ENCODE measurements at places on chromosomes 13 and 19.

DNA sequence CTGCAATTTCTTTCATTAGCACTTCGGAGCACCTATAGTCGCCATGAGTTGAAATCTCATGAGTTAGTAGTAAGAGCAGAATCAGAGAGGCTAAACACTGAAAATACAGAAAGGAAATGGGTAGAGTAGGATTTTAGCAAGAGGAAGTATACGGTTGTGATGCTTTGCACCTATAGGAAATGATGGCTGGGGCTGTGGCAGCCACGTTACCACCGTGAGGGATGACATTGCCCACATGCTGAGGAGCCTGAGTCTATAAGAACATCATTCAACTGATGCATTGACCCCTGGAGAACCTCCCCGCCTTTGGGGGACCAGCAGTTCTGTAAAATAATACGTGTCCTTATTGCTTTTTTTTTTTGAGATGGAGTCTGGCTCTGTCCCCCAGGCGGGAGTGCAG lies 20.4 kb downstream of the FAM187B start:
- DNase-seq: no peak

DNA sequence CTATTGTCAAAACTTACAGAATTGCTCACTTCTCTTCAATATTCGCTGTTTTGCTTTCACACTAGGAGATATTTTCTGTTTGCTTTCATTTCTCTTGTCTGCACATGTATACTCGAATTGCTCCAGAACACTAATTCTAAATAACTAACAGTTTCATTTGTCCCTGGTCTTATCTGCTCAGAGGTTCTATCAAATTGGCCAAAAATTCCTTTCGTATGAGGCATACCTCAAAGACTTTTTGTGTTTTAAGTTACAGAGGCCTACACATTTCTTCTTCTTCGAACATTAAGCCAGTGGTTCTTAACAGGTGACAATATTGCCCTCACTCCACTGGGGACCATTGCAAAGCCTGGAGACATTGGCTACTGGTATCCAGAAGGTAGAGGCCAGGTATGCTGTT lies 1314.6 kb downstream of the EFNB2 start:
- DNase-seq: no peak

GRCh38 chr13:113740286-113740556 lies 18.8 kb upstream of the TMEM255B start:
- no peak for DNase-seq

GRCh38 chr19:13926715-13927114 lies 11.5 kb downstream of the PODNL1 start:
- no peak for DNase-seq

DNA sequence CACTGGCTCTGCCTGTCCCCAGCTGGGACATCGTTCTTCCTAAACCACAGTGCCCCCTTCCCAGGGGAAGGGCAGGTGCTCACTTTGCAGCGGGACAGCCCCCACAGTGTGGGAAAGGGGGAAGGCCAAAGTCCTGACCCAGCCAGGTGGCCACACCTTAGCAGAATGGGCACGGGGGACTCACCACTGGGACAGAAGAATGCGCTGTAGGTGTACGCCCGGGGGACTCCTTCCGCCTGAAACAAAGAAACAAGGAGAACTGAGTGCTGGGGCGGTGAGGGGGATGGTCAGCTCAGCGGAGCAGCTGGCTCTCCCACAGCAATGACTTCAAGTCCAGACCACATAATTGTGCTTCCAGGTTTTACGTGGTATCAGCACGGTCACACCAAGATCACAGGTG lies 49.4 kb downstream of the F2RL3 start:
- no peak for DNase-seq

- DNase-seq: no peak
Measured at GRCh38 chr13:92573467-92574057, 653.0 kb upstream of the GPC6 start.

GRCh38 chr19:38443458-38443999 lies 10.0 kb downstream of the RYR1 start:
- DNase-seq: no peak

- DNase-seq: no peak
Measured at GRCh38 chr19:51733742-51734522, 10.1 kb upstream of the HAS1 start.

DNA sequence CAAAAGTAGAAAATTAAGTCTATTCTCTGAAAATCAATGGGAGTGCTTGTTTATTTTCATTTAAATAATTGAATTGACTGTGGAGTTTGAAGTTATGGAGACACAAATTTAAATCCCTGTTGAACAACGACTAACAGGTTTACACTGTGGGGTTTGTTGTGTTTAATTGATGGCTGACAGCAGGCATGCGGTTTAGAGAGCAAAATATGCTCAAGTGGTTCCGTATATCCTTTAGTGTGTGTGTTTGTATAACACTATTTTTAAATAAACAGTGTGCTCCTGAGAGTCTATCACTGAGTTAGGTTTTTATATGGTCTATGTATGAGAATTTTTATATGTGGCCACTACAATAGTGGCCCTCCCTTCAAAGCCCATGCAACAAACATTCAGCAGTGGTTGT lies 332.0 kb downstream of the GPC6 start:
- DNase-seq: no peak

DNA sequence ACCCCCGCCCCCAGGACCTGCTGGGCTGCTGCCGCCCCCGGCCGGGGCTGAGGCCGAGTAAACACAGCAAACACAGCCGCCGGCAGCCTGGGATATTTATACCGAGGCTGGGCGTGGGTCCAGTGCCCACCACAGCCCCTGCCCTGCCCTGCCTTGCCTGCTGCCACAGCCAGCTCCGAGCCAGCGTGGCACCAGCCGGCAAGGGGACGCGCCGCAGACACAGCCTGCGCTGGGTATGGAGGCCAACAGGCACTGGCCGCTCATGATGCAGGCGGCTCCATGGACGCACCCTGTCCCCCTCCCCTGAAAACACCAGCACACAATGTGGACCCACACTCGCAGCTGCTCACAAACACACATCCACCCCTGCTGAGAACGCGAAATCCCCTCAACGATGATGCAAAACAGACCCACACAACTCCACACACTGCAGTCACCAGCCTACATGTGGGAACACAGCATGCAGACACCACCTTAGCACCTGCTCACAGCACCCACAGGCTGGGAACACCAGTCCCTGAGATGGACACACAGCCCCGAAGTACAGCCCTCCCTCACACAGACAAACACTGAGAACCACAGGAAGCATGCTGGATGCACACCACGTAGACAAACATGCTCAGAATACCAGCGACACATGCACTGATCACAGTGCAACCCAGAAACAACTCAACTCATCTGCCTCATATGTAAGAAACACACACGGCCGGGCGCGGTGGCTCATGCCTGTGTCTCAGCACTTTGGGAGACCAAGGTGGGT lies 16.2 kb downstream of the CCDC97 start:
- peak; percentile 62 for DNase-seq

- peak; percentile 20 for DNase-seq
Measured at GRCh38 chr19:6739883-6740588, 556 bp downstream of the TRIP10 start.

- DNase-seq: no peak
Measured at GRCh38 chr19:53659292-53659691, 27.5 kb downstream of the DPRX start.

DNA sequence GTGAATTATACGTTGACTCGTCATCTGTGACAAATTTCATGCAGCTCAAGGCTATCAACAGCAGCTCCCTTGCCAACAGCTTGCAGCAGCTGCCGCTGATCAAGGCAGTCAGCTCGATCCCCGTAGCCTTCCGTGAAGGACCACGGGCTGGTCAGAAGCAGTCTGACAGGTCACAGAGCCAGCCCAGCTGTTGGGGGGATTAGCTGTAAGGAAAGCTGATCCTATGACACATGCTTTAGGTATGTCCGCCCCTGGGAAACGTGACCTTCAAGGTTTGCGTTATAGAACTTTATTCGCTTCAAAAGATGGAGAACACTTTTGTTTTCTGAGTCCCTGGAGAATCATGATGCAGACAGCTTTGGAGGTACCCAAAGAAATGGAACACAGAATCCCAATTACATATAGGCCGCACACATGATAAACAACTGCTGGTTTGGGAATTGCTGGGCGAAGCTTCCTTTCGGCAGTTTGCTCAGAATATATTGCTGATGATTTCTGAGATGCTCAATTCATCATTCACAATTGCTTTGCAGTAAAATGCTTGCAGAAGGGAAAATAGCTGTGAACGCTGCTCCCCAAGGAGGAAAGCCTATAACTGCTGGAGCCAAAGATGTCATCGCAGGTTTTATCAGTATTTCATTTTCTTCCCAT lies 62.6 kb upstream of the USP29 start:
- no peak for DNase-seq

GRCh38 chr13:47211106-47211505 lies 314.3 kb upstream of the HTR2A start:
- DNase-seq: no peak

Data from CD4-positive, alpha-beta T cell treated with Interleukin-4 for 1 hour (primary cell).